ENCODE measurements at places on chromosomes 2 and 18.

DNA sequence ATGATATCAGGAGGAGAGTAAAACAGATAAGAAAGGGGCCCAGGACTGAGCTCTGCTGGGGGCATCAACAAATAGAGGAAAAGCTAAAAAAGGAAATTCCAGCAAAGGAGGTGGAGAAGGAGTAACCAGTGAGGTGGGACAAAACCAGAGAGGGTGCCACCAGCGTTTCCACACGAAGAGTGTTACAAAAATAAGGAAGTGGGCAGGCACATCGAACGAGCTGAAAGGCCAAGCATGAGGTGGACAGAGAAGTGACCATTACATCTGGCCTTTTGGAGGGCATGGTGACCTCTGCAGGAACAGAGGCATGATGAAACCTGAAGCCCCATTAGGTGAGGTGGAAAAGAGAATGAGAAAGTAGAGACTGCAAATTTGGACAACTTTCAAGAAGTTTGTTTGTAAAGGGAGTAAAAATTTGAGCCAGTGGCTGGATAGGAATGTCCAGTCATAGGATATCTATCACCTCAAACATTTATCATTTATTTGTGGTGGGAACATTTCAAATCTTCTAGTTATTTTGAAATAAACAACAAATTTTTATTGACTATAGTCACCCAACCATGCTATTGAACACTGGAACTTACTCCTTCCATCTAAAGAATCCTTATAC is 18.4 kb upstream of the VIT start:
- no peak for DNase-seq

DNA sequence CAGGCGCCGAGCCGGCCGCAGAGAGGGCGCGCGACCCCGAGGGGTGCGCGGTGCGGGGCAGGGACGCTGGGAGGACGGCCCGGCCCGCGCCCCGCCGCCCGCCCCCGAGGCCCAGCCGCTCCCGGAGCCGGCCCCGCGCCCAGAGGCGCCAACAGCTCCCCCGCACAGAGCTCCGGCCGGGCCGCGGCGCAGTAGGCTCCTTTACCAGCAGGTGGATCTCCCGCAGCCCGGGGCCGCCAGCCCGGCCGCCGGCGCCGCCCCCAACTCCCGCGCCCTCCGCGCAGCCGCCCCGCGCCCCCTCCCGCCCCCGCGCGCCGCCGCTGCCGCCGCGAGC is 258 bp downstream of the MGAT4A start:
- DNase-seq: peak; percentile 54

DNA sequence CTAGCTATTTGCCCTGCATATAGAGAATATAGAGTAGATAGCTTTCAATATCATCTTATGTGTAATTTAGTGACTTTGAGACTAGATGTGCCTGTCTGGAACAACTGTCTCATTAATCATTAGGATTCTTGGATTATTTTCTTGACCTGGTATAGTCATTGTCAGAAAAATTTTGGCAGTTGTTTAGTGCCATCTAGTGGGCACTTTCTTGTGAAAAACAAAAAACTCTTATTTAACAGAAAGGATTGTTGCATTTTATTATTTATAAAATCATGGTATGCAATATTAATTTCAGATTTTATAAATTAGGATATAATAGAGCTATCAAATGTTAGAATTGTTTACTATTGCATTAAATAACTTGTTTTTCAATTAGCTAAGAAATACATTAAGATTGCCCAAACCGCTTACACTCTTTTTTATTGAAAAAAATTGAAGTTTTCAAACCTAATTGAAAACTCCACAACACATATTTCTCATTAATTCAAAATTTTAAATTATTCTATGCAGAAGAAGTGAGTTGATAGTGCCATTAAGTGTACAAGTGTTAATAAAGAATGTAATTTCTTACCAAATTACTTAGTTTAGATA is 80.3 kb downstream of the DYNAP start:
- no peak for DNase-seq

DNA sequence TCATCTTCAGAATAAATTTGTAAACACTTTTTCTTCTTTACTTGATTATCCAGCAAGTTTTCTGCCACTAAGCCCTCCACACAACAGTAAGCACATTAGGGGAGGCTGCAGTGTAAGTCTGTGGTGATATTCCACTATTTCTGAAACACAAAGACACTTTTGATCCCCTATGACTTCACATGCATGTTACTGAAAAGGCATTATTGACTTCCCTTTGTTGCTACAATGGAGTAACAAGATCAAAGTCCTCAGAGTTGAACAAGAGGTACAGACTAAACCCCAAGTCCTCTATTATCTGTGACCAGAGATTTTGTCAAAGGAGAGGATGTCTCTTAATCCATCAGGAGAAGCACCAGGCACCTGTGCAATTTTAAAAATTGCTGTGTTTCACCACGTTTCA is 157.9 kb downstream of the CD226 start:
- DNase-seq: no peak

DNA sequence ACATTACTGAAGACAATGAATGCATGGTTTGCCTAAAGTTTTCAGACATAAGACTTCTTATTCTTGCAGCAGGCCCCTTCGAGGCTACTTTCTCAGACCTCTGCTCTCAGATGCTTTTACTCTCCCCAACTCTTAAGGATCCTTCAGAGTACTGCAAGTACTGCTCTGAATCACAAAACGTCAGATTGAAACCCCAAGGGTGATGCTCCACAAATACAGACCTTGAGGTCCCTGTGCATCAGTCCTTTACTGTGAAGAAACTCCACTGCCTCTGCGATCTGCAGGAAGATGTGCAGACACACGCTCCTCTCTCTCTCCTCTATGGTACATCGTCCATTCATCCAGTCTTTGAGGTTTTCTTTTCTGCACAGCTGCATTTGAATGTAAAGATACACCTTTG is 52.8 kb downstream of the EIF2AK3 start:
- no peak for DNase-seq

DNA sequence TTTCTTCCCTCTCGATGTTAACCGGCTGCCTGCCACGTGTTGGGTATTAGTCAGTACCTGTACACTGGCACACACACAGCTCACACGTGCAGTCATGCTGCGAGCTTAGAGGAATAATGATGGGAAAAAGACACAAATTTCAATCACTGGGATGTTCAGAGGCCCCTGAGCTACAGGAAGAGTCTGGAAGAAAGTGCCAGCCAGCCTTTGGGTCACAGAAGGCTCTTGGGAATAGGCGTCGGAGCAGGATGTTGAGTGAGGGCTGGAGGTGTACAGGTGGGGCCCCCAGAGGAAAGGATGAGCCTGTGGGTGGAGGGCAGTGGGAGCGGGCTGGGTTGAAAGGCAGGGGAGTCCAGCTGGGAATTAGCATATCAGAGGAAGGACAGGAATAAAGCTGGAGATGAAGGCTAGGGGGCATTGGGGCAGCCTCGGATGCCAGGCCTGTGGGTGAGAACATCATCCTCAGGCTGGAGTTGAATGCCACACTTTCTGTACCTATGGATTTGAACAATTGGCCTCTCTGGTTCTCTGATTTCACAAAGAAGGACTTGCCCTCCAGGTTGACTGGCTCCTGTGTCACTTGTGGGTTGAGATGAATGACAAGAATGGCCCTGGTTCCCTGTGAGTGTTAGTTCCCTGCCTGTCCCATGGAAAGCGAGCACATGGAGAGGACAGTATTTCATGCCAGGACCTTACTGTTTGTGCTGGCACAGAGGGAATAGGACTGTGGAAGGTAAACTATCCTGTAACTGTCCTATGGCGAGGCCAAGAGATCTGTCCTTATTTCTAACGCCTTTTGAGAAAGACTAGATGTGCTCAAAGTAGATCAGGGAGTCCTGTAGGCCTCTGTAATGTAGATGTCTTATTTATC is 40.6 kb downstream of the GREB1 start:
- DNase-seq: no peak

- no peak for DNase-seq
These were observed 18.7 kb upstream of the NCKAP5 start for GRCh38 chr2:133586978-133587377.

DNA sequence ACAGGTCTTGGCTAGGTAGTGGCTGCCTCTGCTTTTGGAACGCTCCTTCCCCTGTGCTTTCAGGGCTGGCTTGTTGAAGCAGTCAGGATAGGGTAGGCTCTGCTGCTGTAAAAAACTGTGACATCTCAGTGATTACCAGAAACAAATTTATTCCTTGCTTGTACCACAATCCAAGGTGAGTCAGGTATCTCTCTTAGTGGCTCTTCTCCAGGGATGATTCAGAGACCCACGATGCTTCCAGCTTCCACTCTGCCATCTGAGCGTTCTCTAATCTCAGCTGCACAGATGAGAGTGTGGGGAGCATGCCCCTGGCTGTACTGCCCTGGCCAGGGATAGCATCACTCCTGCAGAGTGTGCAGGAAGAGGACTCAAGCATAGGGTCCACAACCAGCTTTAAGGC is 174.9 kb downstream of the VAPA start:
- no peak for DNase-seq

DNA sequence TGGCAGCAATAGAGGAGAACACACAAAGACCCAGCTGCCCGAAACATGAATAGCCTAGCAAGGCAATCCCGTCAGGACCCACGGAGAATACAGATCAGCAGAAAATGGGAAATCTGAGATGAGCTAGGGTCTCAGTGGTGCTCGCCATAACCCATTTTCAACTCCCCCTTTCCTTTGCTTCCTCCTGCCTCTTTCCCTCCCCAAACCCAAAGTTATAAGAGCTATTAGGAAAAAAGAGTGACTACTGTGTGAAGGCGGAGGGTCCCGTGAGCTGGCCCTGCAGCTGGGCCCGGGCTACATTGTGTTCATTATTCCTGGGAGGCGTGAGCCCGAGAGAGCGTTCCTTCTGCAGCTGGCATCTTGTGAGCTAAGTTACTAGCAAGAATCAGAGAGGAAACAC is 118.4 kb downstream of the PID1 start:
- DNase-seq: no peak

DNA sequence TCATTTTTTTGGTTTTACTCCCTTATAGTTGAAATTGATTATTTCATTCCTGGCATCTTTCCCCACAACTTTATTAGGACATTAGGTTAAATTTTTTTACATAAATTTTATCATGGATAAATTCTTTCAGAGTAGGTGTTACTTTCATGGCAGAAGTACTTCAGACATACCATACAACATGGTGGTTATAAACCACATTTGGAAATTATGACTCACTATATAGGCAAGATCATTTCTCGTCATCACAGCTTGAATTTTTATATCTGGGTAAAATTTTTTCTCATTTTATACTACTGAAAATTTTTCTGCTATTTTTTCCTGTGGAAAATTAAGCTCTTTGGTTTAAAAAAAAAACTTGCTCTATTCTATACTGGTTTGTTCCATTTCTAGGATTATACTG is 111.9 kb upstream of the COL5A2 start:
- DNase-seq: no peak

DNA sequence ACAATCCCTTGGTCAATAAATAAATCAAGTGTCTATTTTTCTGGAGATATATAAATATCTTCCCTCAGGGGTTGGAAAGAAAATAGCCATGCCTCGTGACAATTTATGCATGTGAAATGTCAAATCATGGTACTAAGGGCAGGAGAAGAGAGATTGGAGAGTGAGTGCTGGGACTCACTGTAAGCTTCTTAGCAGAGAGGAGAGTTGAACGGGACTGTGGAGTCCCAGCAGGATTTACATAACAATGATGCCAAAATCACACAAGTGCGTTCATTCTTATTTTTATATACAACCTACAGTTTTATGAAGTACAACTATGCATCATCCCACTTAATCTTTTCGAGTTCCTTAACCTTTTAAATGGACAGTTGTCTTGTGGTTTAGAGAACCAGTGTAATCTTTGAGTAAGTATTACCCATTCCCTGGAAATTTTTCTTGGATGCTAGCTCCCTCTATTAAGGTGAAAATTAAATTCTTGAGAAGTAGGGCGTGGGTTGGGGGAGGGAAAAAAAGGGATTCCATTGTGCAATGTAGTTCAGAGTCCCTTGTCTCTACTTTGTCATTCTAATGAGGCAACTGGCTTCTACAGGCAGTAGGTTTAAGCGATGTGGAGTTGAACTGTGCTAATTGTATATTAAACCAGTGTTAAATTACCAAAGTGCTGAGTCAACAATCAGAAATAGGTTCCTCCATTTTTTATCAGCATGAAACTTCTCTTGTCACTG is 143.6 kb upstream of the EPHA4 start:
- DNase-seq: no peak

DNA sequence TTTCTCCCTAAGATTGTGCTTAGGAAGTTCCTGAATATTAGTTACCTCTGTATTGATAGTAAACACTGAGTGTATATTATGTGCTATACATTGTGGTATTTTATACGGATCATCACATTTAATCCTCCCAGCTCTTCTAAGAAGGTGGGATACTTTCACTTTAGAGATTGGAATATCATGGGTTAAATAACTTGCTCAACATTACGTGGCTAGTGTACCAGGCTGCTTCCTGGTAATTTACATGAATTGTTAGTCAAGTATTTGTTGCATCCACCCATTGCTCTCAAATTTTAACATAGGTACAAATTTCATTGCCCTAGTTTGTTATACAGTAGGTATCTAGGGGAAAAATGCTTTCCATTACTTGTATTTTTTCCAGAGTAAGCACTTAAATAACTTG is 21.4 kb downstream of the FAM98A start:
- DNase-seq: no peak

DNA sequence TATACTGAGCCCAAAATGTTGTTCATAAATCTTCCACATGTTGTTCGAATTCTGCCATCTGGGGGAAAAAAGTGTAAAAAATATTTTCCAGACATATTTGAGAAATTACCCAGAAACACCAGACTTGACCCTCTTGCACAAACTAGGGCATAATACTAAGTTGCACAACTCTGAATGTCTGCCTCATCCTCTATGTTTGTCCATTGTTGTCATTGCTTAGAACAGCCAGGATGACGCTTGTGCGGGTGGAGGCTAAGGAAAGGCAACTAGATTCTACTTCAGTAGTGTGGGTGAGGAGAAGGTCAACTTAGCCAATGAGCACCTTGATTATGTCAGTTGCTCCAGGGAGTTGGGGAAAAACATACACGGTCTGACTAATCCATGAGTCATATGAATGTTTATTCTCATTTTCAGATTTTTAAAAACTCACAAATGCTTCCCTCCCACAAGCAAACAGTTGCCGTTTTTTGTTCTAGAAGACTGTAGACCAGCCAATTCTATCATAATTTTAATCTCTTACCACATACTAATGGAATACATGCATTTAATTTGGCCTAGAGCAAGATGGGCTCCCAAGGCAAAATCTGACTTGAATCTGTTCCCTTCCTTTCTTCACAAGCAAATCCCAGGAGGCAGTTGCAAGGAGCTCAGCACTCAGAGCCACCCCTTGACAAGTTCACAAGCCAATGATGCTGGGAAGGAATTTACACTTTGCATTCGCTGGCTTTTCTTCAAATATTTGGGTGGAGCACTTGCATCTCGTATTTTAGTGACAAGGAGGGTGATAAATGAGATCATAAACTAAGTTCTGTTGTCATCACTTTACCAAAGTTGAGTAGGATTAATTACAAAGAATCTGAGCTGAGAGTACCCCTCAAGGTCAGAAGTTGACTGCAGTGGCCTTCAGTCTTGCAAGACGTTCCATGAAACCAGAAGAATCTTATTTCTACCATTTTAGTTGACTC is 163.2 kb upstream of the TWIST2 start:
- no peak for DNase-seq

DNA sequence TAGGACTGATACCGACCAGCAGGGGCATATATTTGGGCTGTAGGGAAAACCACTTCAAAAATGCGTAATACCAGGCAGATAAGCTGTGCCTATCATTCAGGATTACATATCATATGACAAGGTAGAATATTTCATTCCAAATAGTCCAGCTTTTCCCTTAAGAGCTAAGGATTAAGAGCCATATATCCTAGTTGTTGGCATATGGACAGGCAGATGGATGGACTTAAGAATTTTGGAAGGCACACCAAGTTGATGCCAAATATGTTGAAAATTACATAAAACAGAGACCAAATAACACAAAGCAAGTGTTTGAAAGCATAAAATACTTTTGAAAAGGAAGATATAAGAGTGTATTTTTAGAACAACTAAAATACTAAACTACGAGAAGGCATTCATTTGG is 52.1 kb downstream of the LRRTM4 start:
- no peak for DNase-seq

Measured in activated CD4-positive, alpha-beta T cell treated with anti-CD3 and anti-CD28 coated beads for 1 hour (primary cell).